ENCODE measurements at places on chromosomes 1 and 21.

GRCh38 chr1:156430866-156431265, 61.9 kb downstream of the RHBG start:
- no peak for DNase-seq

DNA sequence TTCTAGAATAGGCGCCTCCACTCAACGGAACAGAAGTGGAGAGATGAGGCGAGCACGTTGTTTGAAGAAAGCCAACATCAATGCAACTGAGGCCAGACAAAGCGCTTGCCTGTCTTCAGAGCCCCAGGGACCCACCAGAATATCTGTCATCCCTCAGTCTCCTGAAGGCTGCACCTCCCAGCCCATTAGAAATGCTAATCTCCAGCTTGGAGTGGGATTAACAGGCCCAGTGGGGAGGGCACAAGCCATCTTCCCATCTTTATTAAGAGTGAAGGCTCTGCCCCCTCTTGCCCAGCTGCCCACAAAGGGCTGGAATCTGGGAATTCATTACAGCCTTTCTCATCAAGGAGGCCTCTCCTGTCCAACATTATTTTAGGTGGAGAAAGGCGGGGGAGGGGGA, 16.8 kb upstream of the CNTN2 start:
- DNase-seq: no peak

DNA sequence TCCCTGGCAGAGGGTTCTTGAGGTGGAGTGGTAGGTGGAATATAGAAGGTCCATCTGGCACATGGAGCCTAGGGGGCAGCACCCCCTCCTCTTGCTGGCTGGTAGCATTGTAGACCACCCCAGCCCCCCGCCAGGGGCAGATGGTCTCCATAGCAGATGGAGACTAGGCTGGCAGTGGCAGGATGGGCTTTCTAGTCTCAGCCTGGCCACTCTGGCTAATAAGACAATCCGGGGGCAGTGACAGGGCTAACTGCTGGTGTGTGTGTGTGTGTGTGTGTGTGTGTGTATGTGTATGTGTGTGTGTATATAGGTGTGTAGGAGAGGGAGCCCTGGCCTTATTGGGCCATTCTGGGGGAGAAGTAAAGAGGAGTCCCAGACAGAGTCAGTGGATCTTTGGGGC, 16.1 kb downstream of the UTP11 start:
- no peak for DNase-seq

DNA sequence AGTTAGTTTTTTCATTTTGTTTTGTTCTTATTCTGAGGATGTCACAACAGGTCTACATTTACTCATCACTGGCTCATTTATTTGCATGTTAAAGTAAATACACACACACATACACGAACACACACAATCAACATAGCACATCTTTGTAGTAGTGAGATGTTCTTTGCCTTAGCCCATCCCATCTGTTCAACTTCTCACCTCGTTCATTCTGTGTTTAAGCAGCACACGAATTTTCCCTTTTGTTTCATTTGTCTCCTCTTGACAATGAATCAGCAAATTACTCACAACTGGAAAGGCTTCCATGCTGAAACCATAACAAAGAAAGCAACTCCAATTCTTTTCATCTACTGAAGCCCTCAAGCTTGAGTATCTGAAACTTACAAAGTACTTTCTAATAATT, 133.3 kb upstream of the CHRM3 start:
- DNase-seq: no peak

GRCh38 chr1:228299211-228299610, 91.4 kb downstream of the OBSCN start:
- DNase-seq: no peak

GRCh38 chr1:248872752-248873408, 14.0 kb upstream of the ZNF692 start:
- DNase-seq: peak; percentile 80

GRCh38 chr1:17833661-17834501, 78.7 kb downstream of the ACTL8 start:
- no peak for DNase-seq
